ENCODE measurements at places on chromosomes 16 and 17. TPM values are rescaled to one million over a fixed set of nuclear protein-coding genes. Genes with fewer than 3 reads are reported as not detected.

GRCh38 chr17:269616-270514 lies 82.7 kb downstream of the RPH3AL start:
- DNase-seq = no peak

DNA sequence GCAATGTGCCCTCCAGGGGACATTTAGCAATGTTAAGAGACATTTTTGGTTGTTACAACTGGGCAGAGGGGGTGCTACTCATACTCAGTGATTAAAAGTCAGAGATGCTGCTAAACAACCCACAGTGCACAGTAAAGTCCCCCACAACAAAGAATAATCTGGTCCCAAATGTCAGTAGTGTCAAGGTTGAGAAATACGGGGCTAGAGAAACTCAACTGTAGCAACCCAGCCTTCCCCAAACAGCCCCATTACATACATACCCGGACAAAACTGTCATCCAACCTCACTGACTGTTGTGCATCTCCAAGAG lies 20.4 kb downstream of the DNAJC7 start:
- no peak for DNase-seq

DNA sequence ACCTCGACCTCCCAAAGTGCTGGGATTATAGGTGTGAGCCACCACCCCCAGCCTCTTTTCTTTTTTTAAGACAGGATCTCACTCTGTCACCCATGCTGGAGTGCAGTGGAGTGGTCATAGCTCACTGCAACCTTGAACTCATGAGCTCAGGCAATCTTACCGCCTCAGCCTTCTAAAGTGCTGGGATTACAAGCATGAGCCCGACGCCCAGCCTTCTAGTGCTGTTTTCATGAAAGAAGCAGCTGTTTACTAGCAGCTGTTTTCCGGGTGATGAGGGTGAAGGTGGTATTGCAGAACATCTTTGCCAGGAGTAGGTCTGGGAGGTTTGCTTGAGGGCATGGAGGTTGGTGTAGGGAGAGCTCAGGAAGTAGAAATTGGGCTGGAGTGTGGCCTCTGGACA lies 2.0 kb downstream of the ADCY7 start:
- no peak for DNase-seq

DNA sequence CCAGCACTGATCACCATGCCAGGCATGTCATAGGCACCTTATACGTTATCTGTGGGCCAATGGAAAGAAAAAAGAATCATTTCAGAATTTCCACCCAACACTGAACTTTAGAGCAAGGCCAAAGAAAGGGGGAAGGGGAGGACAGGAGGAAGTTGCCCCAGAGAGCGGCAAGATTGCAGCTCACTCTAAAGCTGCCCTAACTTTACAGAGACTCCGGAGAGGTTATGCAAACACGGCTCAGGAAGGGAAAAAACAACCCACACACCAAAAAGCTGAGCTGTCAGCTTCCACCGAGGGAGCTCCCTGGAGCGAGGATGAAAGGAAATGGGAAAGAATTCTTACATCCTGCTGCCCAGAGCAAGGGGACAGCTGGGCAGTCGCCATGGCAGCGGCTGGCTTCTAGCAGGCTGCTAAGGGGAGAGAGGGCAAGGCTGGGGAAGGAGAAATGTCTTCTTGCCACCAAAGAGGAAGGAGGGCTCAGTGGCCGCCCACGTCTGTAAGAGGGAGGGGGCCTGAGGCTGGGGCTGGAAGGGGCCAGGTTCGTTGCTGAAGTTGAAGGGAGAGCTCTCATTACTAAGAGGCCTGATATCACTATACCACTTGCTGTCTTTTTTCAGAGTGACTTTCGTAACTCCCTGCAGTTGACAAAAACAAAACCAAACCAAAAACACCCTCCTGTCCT lies 18.2 kb downstream of the COTL1 start:
- DNase-seq = no peak

GRCh38 chr17:77025781-77026180 lies 115.0 kb upstream of the SEC14L1 start:
- DNase-seq = no peak

GRCh38 chr16:89741342-89742014 lies 20.1 kb downstream of the ZNF276 start:
- no peak for DNase-seq

- no peak for DNase-seq
These were observed 53.5 kb downstream of the ATP2C2 start for GRCh38 chr16:84421938-84422220.

DNA sequence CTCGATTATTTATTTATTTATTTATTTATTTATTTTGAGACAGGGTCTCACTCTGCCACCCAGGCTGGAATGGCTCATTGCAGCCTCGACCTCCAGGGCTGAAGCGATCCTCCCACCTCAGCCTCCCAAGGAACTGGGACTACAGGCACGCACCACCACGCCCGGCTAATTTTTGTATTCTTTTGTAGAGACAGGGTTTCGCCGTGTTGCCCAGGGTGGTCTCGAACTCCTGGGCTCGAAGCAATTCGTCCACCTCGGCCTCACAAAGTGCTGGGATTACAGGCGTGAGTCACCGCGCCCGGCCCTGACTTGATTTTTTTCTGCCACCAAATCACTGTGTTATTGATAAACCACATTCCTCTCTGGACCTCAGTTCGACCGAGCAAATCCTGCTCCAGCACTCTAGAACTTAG lies 758 bp upstream of the RPL23A start:
- DNase-seq = no peak

- DNase-seq = no peak
These were observed 58.3 kb downstream of the SREBF1 start for GRCh38 chr17:17778308-17779014.

GRCh38 chr16:76661691-76662235 lies 384.6 kb downstream of the CNTNAP4 start:
- DNase-seq = no peak

DNA sequence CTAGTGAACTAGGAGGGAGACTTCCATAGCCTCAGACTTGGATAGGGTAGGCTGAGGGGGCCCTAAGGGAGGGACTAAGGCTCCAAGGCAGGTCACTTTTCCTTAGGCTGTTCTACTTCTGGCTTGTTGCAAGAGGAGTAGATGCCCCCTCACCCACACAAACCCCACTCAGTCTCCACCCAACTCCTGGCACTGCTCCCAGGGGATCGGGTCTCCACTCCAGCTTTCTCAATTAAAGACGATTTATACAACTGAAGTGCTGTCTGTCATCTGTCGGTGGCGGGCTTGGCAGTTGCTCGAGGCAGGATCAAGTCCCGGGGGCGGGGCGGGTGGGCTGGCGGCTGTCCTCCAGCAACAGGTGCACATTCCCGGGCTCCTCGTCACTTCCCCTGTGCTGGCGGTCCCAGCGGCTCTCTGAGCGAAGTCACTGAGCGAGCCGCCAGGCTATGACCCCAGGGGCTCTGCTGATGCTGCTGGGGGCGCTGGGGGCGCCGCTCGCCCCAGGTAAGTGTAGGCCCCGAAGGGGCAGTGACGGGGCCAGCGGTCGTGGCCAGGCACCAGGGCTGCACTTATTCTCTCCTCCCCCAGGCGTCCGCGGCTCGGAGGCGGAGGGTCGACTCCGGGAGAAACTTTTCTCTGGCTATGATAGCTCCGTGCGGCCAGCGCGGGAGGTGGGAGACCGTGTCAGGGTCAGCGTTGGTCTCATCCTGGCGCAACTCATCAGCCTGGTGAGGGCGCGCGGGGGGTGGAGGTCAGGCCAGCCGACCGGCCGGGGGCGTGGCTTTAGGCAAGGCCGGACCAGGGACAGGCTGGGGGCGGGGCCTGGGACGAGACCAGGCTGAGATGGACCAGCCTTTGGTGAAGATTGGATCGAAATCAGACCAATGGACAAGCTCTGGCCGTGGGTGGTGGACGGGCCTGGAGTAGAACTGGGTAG lies at the start of gene CHRNB1:
Gene CHRNB1 (plus strand): TSS at position 380 of the 937 bp plus-strand sequence. CDS start 67 bp downstream, at position 447.
- DNase-seq = no peak

GRCh38 chr16:78045865-78046581 lies 23.7 kb downstream of the CLEC3A start:
- no peak for DNase-seq

- DNase-seq = no peak
These were observed 13.2 kb downstream of the IGFBP4 start for GRCh38 chr17:40456396-40456951.

- no peak for DNase-seq
These were observed 4.8 kb downstream of the KRT23 start for GRCh38 chr17:40932608-40933007.

DNA sequence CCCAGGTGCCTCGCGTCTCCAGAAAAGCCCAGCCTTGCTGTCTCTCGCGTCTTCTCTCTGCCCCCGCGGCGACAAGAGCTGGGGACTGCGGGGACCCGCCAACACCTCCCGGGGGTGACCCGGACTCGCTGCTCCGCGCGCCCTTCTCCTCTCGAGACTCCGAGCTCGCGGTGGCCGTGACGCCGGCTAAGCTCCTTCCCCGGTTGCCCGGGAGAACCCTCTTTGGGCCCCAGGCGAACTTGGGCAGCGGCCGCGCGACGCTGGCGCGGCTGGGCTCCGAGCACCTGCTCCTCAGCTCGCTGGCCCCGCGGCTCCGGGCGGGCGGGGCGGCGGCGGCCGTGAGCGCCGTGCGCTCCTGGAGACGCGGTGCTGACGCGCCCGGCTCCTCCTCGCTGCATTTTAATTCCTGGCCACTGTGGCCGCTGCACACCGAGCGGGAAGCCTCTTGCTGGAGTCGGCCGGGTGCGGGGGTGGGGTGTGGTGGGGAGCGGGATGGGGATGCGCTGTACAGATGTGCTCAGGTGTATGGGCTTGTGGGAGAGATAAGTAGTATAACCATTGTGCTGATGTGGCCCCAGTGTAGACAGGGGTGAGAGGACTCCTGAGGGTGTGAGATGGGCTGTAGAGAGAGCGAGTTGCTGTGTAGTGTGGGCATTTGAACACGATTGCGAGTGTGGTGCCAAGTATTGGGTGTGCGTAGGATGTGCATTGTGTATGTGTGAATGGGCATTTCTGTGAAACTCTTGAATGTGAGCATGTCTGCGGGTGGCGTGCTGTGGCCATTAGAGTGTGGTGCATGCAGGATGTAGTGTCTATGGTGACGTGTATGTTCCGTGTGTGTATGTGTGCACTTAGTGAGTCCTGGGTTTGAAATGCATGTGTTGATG lies at the start of gene ASIC2:
Gene ASIC2 (minus strand): TSS at position 315 of the 887 bp plus-strand sequence.
- DNase-seq = no peak

DNA sequence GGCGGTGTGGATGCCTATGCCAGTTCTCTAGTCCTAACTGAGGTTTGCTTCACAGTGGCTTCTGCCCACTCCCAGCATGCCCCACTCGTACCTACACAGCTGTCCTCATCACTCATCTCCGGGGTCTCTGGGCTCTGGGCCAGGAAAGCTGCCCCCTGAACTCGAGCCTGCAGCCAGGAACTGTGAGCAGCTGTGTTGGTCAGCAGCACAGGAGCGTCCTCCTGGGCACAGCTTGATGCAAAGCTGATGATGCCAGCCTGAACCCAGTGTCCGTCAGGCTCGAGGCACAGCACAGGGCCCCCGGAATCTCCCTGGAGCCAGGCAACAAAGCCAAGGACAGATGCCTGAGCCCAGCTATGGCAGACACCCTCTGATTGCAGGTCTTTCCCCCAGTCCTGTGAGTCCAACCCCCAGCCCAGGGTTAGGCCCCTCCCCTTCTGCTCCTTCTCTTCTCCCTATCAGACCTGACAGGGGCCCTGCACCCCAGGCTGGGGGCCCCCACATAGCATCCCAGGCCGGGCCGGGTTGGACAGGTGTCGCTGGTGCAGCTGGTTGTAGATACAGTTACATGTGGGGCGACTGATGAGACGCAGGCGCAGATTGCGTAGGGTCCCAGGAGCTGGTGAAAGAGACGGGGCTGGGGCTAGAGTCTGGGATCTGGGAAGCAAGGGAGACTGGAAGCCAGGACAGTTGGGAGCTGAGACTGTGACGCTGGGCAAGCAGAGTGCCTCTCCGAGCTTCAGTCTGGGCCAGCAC lies 2.7 kb downstream of the PRSS53 start:
- no peak for DNase-seq

DNA sequence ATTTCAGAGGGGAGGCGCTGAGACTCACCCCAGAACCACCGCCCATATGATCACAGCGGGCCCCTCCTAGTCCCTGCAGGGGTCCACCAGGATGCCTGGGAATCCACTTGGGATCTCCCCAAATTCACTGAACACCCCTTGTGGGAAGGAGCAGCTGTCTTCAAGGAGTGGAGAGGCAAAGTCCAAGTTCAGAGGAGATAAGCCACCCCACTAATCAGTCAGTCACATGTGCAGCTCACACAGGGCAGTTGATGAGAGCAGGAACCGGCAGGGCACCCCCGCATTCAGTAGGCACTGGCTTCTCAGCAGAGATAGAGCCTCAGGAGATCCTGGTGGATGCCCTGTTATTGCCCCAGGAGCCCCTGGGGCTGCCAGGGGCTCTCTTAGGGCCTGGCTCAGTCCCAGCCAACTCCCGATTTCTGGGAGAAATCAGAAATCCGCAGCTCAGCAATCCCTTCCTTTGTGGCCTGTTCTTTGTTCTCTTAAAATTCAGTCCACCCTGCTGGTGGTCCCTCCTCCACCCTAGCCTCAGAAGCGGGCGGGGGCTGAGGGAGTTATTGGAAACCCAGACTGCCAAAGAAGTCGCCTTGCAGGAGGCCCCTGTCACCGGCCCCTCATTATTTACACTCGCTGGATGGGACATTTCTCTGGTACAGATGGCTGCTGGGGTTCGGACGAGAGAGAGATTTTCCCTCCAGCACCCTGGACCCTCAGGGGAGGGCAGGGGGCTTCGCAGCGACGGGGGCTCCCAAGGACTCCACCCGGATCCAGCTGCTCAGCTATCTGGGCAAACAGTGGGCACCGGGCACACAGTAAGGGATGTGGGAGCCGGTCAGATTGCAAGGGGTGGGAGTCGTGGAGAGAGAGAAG lies 1.8 kb downstream of the CDC42EP4 start:
- no peak for DNase-seq

DNA sequence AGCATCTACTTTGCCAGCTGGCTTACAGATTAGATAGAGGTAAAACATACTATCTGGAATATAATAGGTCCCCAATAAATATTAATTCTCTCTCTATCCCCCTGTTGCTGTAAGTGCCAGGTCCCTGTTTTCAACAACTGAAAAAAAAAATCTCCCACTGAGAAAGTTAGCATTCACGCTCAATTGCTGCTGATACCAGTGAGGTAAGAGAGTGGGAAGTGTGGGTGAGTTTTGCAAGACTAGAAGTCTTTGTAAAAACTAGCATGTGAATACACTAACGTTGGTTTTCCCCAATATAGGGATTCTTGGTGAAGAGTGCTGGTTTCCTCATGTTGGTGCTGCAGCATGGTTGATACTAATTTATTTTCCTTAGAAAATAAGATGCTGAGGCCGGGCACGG lies 11.7 kb upstream of the TAOK1 start:
- DNase-seq = no peak

TEFM gene
- 15.3 TPM for total RNA-seq

CHST5 gene
- total RNA-seq = not detected

IL17C gene
- not detected for total RNA-seq

TM4SF5 gene
- not detected for total RNA-seq

EPX gene
- not detected for total RNA-seq
